ENCODE measurements at places on chromosomes 5 and 9.

- no peak for DNase-seq
Observed at GRCh38 chr9:75876999-75877640, 13.4 kb upstream of the PCSK5 start.

DNA sequence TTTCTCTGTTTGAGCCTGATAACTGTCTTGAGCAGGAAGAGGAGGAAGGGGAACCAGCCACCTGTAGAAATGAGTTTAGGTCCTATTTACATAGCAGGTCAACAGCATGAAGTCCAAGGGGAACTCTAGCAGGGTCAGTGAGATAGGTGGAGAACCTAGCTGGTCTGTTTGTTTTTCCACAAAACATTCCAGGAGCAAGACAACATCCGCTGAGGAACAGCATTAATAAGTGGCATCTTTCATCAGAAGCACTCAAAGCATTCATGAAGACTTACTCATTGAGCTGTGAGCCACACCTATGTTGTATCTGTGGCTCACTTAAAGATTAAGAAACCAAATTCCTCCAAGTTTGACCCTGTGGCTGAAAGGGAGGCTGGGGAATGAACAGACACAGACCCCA, 115.9 kb downstream of the ACTBL2 start:
- no peak for DNase-seq

DNA sequence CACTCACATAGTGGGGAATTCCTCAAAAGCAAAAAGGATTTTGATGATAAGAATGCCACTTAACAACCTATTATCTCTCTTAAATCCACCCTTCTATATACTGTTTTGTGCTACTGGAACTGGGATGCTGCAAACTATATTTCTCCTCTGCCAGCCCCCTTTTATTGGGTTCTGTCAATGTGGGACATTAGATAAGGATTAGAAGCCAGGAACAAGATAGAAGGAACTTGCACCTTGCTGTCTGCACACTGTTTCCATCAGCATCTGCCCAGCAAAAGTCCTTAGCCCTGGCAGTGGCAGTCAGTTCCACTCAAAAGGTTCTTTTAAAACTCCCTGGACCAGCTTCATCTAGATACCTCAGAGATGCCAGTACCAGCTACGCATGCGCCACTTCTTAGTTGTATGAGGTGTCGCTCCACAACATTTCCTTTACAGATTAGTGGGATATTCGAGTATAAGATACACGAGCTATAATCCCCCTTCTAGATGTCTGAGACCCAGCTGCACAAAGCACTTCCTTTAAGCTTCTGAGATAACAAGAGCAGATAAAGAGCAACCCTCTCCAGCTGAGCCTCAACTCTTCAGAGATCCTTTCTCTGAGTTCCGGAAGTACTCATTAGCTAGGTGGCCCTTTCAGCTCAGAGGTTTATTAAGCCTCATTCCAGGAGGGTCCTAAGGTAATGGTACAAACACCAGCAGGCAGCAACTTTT, 45.3 kb downstream of the CERT1 start:
- no peak for DNase-seq

DNA sequence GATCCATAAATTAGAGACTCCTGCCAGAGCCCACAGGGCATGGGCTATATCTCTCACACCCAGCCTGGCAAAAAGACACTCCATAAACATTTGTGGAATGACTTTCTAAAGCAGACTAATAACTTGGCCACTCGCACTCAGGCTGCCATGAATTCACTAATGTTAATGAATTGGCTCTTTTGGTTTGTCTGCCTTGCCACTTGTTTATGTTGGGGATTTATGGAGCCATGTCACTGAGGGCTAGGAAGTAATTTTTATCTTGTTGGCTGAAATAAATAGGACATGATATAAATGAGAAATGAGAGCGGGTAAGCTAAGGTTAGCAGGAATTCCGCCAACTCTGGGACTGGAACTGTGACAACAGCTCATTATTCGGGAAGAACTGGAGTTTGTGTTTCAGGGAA, 55.2 kb downstream of the DROSHA start:
- DNase-seq = no peak

GRCh38 chr9:116360016-116360415, 206.4 kb downstream of the PAPPA start:
- no peak for DNase-seq

DNA sequence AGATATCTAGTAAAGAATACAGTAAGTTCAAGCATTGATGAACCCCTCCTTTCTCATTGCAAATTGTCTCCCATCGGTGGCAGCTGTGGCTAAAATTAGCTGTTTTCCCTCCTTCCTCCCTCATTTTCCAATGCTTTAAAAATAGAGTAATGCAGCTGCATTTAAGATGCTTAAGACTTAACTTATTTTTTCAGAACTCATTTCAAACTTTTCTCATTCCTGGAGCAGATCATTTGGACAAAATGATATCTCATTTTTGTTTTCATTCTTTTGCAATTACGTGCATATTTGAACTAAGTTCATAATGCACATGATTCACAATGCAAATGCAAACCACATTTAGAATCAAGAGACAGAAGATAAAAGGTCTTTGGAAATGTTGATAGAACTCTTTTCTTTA, 14.6 kb downstream of the HSPB3 start:
- DNase-seq = no peak

GRCh38 chr5:151315998-151316597, 12.5 kb upstream of the SLC36A3 start:
- DNase-seq = peak; percentile 7

GRCh38 chr5:116437922-116438578, 136.6 kb downstream of the SEMA6A start:
- no peak for DNase-seq

DNA sequence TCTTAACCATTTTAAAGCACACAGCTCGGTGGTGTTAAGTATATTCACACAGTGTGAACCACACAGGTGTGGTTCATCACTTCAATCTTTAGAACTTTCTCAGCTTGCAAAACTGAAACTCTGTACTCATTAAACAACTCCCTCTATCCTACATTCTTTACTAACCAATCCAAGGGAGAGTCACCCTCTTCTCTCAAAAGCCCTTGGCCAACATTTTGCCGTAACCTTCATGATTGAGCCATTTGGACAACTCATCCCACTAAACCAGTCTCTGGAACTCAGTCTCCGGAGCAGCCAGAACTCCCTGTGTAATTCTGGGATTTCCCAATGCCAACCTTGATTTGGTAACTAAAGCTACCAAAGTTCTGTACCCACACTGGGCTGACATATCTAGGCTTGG, 84.7 kb downstream of the TTC39B start:
- no peak for DNase-seq

GRCh38 chr5:150322202-150322601, 19.5 kb upstream of the ARSI start:
- no peak for DNase-seq

GRCh38 chr5:113268232-113268631, 166.6 kb downstream of the TSSK1B start:
- DNase-seq = no peak

GRCh38 chr9:36765077-36765390, 192.3 kb downstream of the MELK start:
- DNase-seq = no peak
